ENCODE measurements at places on chromosomes 12 and 14. TPM values are rescaled to one million over a fixed set of nuclear protein-coding genes. Genes with fewer than 3 reads are reported as not detected.

Gene PLEKHD1
- total RNA-seq: 0.41 TPM

Gene MGP
- 2.0 TPM for total RNA-seq

Gene PLA2G1B
- total RNA-seq: not detected

Gene CD63
- total RNA-seq: 227 TPM

Gene GUCY2C
- total RNA-seq: under 0.01 TPM

Gene RND1
- 24.9 TPM for total RNA-seq

DNA sequence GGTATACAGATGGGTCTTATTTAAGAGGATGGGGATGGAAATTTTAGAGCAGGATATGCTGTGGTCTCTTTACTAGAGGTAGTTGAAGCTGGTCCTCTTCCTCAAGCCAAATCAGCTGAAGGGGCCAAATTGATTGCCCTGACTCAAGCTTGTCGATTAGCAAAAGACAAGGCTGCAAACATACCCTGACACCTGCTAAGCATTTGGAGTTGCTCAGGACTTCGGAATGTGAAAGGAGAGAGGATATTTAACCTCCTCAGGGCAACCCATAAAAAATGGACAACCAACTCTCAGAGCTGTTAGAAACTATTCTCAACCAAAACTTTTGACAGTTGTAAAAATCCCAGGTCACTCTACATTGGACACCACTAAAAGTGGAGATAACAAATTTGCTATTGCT, 15.6 kb downstream of the PTGDR start:
- no peak for DNase-seq

DNA sequence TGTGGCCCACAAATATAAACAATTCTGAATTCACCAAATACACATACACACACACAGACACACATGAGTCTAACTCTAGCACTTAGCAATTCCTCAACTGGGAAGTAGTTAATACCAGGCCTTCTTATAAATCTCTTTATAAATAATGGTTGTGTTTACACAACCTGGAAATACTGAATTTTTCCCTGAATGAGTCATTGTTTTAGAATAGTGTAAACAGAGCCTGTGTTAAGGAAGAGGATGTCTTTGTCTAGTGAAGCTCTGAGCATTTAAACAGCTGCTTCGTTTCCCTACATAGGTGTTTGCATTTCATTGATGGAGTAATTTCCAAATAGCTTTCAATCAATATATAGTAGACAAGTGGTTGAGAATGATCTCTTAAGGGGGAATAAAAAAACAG, 218.8 kb downstream of the BTG1 start:
- DNase-seq: no peak

DNA sequence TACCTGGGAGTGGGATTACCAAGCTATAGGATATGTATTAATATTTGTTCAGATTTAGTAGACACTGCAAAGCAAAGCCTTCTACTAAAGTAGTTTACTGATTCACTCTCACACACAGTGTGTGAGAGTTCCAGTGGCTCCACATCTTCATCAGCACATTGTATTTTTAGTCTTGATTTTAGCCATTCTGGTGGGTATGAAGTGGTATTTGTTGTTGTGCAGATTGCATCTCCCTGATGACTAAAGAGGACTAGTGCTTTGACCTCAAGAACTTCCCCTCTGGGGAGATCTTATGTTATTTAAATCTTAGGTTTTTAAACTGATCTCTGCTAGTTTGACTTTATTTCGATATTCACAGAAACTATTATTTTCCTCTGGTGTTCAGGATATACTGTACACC, 479.7 kb upstream of the RGS6 start:
- no peak for DNase-seq

- no peak for DNase-seq
Measured at GRCh38 chr12:58384196-58384595, 442.8 kb downstream of the ATP23 start.

GRCh38 chr12:88468581-88468980, 111.7 kb downstream of the KITLG start:
- no peak for DNase-seq

DNA sequence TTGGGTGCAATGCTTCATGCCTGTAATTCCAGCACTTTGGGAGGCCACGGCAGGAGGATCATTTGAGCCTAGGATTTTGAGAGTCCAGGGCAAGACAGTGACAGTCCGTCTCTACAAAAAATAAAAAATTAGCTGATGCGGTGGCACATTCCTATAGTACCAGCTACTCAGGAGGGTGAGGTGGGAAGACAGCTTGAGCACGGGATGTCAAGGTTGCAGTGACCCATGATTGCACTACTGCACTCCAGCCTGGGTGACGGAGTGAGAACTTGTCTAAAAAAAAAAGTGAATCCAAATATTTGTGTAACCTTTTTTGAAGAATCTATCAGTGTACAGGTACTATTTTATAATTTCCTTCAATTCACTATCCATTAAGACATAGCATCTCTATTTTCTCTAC, 112.5 kb downstream of the DENND5B start:
- no peak for DNase-seq

Measured in frontal cortex (tissue), 4 donors.